Neural progenitor cell (in vitro differentiated cells): ENCODE measurements at places on chromosomes 3 and 15. TPM values are rescaled to one million over a fixed set of nuclear protein-coding genes. Genes with fewer than 3 reads are reported as not detected.

- DNase-seq = peak; percentile 43
- peaks cover 33% of the 10 kb centered on the region for H3K4me1 ChIP-seq
- no peak overlapping the region for H3K4me3 ChIP-seq
Measured at GRCh38 chr3:179666436-179667035, 13.7 kb downstream of the USP13 start.

DNA sequence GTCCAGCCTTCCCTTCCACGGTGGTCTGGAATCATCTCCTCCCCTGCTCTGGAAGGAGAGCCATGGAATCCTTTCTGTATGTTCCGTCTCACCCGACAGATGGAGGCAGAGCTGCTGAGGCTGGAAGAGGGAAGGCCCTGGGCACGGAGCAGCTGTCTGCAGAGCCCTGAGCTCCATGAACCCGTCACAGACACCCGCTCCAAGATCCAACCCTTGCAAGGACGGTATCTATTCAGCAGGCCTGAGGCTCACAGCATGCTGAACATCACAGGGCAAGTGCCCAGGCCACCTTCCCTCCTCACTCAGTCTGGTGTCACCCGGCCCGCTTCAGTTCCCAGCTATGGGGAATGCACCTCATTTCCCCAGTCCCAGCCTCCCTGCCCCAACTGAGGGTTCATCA lies 103.9 kb downstream of the LRIG1 start:
- DNase-seq = no peak
- no peaks in the 10 kb centered on the region for H3K27me3 ChIP-seq
- H3K4me1 ChIP-seq = peaks cover 13% of the 10 kb centered on the region
- H3K4me3 ChIP-seq = no peak overlapping the region

DNA sequence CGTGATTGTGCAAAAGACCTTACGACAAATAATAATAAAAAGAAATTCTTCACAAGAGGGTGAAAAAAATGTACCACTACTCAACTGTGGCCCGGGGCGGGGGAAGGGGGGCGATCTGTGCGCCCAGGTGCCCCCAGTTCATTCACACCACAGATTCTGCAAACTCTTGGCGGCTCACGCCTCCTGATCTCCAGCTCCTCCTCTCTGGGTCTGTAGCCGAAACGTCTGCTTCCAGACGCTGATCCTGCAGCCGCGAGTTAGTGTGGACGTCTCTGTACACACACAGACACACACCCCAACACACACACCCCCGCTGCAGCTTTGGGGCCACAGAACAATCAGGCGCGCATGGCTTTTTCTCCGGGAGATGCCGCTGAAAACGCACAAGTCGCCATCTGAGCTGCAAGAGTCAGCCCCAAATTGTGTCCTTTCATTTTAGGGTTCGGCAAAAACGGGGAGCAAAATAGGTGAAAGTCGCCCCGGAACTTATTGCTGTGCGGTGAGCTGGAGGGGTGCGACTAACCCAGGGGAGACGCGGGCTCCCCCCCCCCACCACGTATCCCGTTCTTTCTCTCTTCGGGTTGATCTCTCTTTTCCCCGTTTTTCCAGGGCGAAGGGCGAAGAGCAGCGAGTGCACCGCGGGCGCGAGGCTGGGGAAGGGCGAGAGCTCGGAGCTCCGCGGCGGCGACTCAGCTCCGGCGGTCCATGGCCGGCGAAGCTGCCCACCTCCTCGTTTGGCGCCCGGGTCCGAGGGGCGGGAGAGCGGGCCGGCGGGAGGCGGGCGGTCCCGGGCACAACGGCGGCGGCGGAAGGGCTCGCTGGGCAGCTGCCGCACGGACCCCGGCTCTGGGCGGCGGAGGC lies 505 bp upstream of the WNT5A start:
- H3K4me1 ChIP-seq = peaks cover 27% of the 10 kb centered on the region
- H3K4me3 ChIP-seq = peak overlapping the region; percentile 74
- H3K36me3 ChIP-seq = no peaks in the 10 kb centered on the region
- DNase-seq = peak; percentile 77
- H3K27ac ChIP-seq = no peak overlapping the region
- H3K27me3 ChIP-seq = peaks cover 95% of the 10 kb centered on the region

DNA sequence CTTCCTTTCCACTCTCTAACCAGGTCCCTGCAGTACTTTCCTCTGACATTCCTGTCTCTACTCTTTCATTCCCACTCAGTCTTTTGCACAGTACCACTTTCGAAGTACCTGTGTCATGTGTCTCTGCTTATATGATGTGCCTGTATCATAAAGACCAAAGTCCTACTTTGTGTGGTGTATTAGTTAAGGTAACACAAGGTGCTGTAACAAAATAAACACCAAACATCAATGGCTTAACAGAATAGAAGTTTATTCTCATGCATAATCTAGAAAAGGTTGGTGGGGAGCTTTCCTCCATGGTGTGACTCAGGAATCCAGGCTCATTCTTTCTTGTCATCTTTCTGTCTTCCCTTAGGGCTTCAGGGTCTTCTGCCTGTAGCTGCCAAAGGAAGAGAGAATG lies 3.3 kb downstream of the TMED3 start:
- H3K36me3 ChIP-seq = no peaks in the 10 kb centered on the region
- H3K27ac ChIP-seq = no peak overlapping the region
- peaks cover 16% of the 10 kb centered on the region for H3K27me3 ChIP-seq
- no peak for DNase-seq

DNA sequence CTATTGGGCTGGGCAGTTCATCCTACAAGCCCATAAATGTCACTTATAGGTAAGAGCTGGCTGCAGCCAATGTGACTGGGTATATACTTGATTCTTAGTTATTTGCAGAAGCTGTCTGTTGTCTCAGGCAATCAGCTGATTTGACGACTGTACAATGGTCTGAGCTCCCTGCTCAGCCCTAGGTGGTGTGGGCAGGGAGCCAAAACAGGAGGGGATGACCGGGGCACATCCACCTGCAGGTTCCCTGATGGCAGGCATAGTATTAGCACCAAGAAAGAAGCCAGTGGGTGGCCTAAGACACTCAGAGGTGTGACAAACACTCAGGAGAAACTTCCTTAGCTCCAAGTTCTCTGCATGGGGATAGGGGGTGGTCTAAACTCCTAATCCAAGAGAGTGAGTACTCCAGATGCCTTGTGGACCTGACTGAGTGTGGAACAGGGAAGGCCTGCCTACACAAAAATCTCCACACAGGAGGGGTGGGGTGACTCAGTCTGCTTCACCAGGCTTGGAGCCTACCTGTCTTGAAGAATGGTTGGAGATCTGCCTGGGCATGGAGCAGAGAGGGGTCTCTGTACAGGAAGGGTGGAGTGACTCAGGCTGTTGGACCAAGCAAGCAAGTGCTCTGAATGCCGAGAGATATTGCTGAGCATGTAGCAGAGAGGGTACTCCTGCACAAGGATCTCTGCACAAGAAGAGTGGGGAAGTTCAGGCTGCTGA lies 690.4 kb upstream of the NAALADL2 start:
- H3K36me3 ChIP-seq = no peaks in the 10 kb centered on the region
- H3K27ac ChIP-seq = no peak overlapping the region
- peaks cover 4% of the 10 kb centered on the region for H3K4me1 ChIP-seq
- no peaks in the 10 kb centered on the region for H3K27me3 ChIP-seq

DNA sequence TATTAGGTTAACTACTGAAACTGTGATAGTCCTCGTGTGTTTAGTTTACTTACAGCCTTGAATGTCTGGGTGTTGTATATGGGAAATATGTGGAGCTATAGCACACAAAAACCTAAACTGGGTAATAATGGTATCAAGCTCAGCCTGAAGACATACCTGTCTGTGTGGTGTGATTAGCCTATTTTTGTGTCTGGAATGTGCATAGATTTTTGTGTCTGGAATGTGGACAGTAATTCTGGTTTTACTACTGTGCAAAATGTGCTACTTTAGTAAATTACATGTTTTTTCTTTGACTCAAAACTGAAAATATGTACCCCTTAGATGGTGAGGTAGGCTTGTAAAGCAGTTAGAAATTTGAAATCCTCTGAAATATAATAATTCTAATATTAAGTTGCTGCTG lies 43.5 kb downstream of the CHD2 start:
- no peak overlapping the region for H3K4me3 ChIP-seq
- H3K27ac ChIP-seq = no peak overlapping the region
- H3K36me3 ChIP-seq = peaks cover 73% of the 10 kb centered on the region
- DNase-seq = no peak

DNA sequence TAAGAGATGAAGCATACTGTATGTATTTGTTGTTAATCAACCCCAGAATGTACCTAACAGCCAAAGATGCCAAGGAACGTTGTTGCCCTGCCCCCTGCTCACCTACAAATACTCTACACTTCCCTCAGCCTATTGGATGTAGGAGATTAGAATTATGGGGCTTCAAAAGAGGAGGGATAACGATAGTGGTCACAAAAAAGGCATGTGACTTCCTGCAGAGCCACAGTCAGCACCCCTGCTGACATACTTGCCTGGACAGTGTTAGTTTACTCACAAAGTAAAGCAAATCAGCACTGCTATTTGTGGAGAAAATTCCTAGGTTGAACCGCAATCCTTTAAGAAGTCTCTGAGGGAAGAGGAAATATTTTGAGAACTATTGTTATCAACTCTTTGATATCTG lies 37.9 kb downstream of the PARP15 start:
- H3K27me3 ChIP-seq = no peaks in the 10 kb centered on the region
- H3K36me3 ChIP-seq = no peaks in the 10 kb centered on the region
- H3K27ac ChIP-seq = no peak overlapping the region
- DNase-seq = peak; percentile 26
- no peak overlapping the region for H3K4me3 ChIP-seq
- H3K4me1 ChIP-seq = peaks cover 15% of the 10 kb centered on the region

- no peaks in the 10 kb centered on the region for H3K36me3 ChIP-seq
- H3K4me1 ChIP-seq = peaks cover 3% of the 10 kb centered on the region
- H3K27ac ChIP-seq = no peak overlapping the region
- no peak for DNase-seq
Measured at GRCh38 chr3:126656371-126657134, 1.6 kb upstream of the TXNRD3 start.

DNA sequence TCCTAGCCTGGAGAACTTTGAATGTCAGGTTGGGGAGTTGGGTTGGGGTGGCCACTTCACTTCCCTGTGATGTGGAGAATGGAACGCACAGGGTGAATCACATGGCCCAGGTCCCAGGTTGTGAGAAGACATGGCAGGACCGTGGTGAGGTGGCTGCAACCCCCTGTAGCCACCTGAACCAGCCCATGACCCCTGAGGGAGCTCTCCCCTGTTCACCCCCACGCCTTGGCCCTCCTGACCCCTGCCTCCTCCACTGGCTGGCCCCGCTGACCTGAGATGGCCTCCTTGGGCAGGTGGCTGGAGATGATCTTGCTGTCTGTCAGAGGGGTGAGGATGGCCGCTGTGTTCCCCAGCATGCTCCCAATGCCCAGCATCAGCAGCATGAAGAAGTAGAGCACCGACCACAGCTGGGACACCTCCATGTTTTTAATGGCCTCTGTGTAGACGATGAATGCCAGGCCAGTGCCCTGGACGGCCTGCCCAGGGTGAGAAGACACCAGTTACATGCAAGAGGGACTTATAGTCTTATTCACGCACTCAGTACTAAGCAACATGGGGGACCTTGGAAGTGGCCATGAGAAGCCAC lies 31.0 kb downstream of the SLC6A20 start:
- H3K36me3 ChIP-seq = no peaks in the 10 kb centered on the region
- no peaks in the 10 kb centered on the region for H3K27me3 ChIP-seq
- no peak for DNase-seq
- no peak overlapping the region for H3K4me3 ChIP-seq

GRCh38 chr3:139306078-139306477 lies 37.7 kb upstream of the MRPS22 start:
- DNase-seq = no peak
- no peak overlapping the region for H3K27ac ChIP-seq
- H3K27me3 ChIP-seq = no peaks in the 10 kb centered on the region
- H3K36me3 ChIP-seq = no peaks in the 10 kb centered on the region
- H3K4me3 ChIP-seq = no peak overlapping the region
- H3K4me1 ChIP-seq = peaks cover 8% of the 10 kb centered on the region

DNA sequence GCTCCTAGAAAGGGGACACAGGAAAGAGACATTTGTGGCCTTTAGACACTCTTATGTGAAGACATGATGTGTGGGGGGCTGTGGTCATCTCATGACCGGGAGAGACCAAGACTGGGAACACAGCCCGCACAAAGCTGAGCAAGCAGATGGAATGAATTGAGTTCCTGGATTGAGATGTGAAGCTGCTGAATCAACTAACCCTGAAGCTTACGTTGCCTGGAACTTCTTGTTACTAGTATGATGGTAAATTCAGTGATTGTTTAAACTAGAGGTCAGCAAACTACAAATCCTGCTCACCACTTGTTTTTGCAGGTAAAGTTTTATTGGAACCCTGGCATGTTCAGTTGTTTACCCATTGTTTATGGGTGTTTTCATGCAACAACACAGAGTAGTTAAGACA lies 83.4 kb upstream of the BHLHE40 start:
- H3K27me3 ChIP-seq = no peaks in the 10 kb centered on the region
- no peaks in the 10 kb centered on the region for H3K36me3 ChIP-seq
- no peak overlapping the region for H3K4me3 ChIP-seq

- no peak overlapping the region for H3K27ac ChIP-seq
- peaks cover 61% of the 10 kb centered on the region for H3K27me3 ChIP-seq
- no peaks in the 10 kb centered on the region for H3K36me3 ChIP-seq
Measured at GRCh38 chr3:16510620-16511319, 2.7 kb downstream of the RFTN1 start.

- H3K4me1 ChIP-seq = peaks cover 60% of the 10 kb centered on the region
- H3K4me3 ChIP-seq = peak overlapping the region; percentile 29
- no peaks in the 10 kb centered on the region for H3K36me3 ChIP-seq
Measured at GRCh38 chr15:26234976-26235767, 372.0 kb upstream of the ATP10A start.

GRCh38 chr3:136042608-136043221 lies 77.2 kb downstream of the PPP2R3A start:
- H3K27ac ChIP-seq = no peak overlapping the region
- no peak overlapping the region for H3K4me3 ChIP-seq
- peaks cover 3% of the 10 kb centered on the region for H3K36me3 ChIP-seq
- H3K4me1 ChIP-seq = no peaks in the 10 kb centered on the region
- H3K27me3 ChIP-seq = no peaks in the 10 kb centered on the region

DNA sequence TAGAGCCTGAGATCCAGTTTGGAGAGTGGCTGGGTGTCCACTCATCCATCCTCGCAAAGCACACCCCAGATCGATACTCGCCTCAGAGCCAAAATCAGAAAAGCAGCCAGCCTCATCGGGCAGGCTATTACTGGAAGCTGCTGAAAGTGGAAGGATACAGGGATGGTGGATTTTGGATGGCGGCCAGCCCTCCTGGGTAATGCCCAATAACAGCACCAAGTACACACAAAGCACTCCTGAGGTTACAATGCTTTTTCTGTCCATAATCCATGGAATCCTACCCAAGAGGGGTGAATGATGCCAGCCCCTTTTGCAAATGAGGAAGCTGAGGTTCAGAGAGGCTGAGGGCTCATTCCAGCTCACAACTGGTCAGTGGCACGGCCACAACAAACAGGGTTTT lies 93.1 kb upstream of the SLC6A11 start:
- H3K27ac ChIP-seq = no peak overlapping the region
- no peak overlapping the region for H3K4me3 ChIP-seq
- H3K36me3 ChIP-seq = no peaks in the 10 kb centered on the region
- H3K4me1 ChIP-seq = no peaks in the 10 kb centered on the region

- DNase-seq = no peak
- H3K36me3 ChIP-seq = no peaks in the 10 kb centered on the region
- H3K27ac ChIP-seq = no peak overlapping the region
- no peak overlapping the region for H3K4me3 ChIP-seq
- no peaks in the 10 kb centered on the region for H3K4me1 ChIP-seq
Measured at GRCh38 chr15:69677403-69677802, 224.8 kb downstream of the RPLP1 start.

The ARGFX gene
- not detected in 2 replicates for total RNA-seq

The TMEM212 gene
- total RNA-seq = not detected in 2 replicates

The NUDT16 gene
- 19.1 and 21.9 TPM in 2 replicates for total RNA-seq

The CPN2 gene
- total RNA-seq = not detected in 2 replicates

The GP9 gene
- not detected in 2 replicates for total RNA-seq

The MEX3B gene
- total RNA-seq = 29.5 and 41.3 TPM in 2 replicates
